ENCODE measurements at places on chromosomes 16 and 17.
A peak's percentile ranks its signal among the peaks of the same experiment; 100 is the strongest.

GRCh38 chr16:14071576-14072271 is 605 bp downstream of the MRTFB start:
- DNase-seq, result peak; percentile 35

GRCh38 chr17:81906476-81907218 is 4.6 kb downstream of the PCYT2 start:
- DNase-seq, result no peak

DNA sequence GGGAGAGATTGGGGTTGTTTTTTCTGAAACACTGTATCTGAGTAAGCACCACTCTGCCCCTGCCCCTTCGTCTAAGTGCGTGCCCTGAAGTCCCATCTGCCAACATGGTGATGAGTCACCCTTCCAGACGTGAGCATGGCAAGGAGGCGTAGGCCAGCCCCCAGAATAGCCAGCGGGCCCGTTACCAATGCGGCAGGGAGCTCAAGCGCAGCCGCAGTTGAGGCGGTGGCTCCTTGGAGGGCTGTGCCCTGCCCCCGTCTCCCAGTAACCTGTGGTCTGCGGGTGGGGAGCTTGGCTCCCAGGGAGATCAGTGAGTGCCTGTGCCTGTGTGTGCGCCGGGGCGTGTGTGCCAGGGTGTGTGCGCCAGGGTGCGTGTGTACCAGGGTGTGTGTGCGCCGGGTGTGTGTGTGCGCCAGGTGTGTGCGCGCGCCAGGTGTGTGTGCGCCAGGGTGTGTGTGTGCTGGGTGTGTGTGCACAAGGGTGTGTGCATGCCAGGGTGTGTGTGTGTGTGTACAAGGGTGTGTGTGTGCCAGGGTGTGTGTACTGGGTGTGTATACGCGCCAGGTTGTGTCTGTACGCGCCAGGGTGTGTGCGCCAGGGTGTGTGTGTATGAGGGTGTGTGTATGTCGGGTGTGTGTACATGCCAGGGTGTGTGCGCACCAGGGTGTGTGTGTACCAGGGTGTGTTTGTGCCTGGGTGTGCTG is 98.6 kb upstream of the CHMP6 start:
- peak; percentile 39 for DNase-seq

- no peak for DNase-seq
Observed at GRCh38 chr16:559411-560203, 587 bp upstream of the PRR35 start.

- DNase-seq, result no peak
Observed at GRCh38 chr16:77336637-77337036, 98.2 kb downstream of the ADAMTS18 start.

- no peak for DNase-seq
Observed at GRCh38 chr16:28606291-28607115, 3.3 kb downstream of the SULT1A1 start.

- no peak for DNase-seq
Observed at GRCh38 chr17:79047291-79047920, 23.4 kb downstream of the C1QTNF1 start.

DNA sequence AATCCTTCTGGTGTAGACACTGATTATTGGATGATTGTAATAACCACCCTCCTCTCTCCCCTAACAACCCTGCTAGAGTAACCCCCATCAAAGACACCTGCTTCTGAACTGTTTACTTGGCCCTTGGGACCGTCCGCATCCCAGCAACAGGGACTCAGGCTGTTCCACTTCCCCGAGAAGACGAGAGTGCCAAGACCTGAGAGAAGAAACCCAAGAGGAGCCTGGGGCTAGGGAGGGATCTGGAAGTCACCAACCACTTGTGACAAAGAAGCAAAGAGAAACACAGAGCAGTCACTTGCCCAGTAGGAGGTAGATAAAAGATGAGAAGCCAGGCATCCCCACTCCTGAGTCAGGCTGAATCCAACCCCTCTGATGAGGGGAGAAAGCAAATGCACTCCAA is 84.3 kb downstream of the CDH11 start:
- DNase-seq, result no peak

- DNase-seq, result peak; percentile 28
Observed at GRCh38 chr16:30530163-30531037, 4.0 kb upstream of the ZNF768 start.

DNA sequence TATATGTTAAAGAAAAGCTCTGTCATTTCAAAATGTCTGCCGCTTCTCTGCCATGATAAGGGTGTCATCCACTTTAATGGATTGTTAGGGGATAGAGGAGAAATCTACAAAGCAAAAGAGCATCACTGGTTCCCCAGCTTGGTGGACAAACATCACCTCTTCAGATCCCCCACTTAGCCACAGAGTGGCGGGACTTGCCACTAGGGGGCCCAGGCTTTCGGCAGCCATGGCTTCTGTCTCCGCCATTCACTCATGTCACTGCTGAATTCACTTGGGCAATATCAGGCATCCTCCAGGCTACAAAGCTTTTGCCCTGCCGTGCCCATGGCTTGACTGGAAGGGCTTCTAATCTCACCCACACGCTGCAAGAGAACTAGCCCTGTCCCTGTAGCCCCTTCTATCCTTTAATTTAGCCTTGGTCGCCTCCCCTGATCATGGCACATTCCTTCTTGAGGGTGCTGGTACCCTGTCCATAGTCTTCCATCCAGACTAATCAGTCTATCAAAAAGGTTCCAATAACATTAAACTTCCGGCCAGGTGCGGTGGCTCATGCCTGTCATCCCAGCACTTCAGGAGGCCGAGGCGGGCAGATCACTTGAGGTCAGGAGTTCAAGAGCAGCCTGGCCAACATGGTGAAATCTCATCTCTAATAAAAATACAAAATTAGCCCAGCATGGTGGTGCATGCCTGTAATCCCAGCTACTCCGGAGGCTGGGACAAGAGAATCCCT is 34.7 kb downstream of the SBK1 start:
- peak; percentile 72 for DNase-seq

DNA sequence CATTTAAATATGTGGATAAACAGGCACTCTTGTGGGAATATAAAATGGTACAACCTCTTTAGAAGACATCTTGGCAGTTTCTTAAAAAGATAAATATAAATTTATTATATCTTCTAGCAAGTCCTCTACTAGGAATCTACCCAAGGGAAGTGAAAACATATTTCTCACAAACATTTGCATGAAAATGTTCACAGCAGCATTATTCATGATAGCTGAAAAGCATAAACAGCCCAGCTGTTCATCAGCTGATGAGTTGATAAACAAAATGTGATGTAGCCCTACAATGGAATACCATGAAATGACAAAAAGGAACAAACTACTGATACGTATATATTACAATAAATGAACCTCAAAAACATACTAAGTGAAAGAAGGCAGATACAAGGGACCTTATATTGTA is 12.0 kb downstream of the DGKE start:
- no peak for DNase-seq

GRCh38 chr16:896261-897199 is 74.3 kb downstream of the LMF1 start:
- DNase-seq, result no peak

DNA sequence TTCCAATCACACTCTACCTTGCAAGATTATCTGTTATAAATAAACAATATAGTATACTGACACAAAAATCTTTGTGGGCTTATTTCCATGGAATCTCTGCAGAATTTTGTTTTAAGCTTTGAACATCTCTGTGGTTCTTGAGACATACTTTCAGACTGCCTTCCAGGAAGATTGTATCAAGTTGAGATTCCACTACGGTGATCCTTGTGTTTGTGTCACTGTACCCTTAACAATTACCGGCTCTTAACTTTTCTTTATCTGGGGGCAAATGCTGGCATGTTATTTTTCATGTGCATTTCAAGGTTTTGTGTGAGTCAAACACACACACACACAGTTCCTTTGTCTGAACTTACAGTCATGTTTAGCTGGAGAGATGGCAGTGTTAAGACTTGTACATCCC is 472.7 kb upstream of the HSBP1 start:
- no peak for DNase-seq

DNA sequence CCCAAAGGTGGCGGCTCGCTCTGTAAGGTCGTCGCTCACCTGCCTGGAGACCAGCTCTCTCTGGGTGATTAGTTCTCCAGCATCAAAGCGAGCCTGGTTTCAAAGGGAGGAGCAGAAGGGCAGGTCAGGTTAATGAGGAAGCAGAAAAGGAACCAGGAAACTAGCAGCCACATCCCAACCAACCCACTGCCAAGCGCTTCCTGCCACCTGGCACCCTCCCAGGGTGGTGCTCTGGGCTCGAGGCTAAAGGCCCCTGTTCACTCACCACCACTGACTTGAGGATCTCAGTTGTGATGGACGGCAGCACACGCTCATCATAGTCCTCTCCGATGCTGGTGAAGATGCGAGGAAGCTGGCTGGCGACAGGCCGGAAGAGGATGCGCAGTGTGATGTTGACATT is 5.6 kb downstream of the PHB1 start:
- DNase-seq, result no peak

DNA sequence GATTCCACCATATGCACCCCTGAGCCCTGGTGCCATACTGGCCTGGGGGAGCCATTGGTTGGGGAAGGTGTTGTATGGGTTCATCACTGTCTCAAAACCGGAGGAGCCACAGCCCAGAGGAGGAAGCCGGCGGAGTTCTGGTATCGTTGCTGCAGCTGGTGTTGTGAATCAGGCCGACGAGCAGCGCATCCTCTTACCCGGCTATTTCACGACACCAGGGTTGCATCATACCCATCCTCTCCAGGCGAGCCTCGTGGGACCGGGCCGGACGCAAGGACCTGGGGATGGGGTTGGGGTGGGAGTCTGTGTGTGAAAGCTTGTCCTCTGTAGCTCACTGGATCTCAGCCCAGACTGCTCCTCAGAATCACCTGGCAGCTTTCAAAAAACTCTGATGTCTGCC is 6.6 kb upstream of the SLC12A3 start:
- no peak for DNase-seq

DNA sequence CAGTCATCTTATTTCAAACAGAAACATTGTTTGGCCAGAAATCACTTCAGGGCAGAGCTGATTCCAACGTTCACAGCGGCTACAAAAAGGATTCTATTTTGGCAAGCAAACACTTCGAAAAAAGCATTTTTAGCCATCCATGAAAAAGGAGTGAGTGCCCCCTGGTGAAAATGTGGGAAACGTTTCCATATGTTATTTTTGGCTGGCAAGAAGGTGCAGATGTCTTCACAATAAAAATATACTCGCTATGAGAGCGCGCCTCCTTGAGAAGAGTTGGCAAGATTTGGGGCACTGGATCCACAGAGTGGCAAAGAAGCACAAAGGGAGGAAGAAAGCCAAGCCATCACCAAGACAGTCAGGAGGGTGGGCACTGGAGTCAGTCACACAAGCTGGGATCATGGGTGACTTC is 191.1 kb downstream of the CHD9NB start:
- no peak for DNase-seq

GRCh38 chr17:79412886-79413390 is 197.9 kb downstream of the RBFOX3 start:
- DNase-seq, result no peak

- no peak for DNase-seq
Observed at GRCh38 chr17:60748204-60748603, 70.6 kb downstream of the BCAS3 start.

DNA sequence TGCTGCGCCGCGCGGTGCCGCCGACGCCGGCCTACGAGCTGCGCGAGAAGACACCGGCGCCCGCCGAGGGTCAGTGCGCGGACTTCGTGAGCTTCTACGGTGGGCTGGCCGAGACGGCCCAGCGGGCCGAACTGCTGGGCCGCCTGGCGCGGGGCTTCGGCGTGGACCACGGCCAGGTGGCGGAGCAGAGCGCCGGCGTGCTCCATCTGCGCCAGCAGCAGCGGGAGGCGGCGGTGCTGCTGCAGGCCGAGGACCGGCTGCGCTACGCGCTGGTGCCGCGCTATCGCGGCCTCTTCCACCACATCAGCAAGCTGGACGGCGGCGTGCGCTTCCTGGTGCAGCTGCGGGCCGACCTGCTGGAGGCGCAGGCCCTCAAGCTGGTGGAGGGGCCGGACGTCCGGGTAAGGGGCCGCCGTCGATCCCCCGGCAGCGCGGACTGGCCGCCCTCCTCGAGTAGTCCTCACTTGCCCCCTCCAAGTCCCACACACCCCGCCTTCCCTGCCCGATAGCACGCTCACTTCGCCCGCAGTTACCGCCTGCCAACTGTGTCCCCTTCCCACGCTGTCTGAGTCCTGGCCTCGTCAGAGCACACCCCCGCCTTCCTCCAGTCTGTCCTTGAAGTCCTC is 470 bp downstream of the MLYCD start:
- peak; percentile 41 for DNase-seq

- DNase-seq, result no peak
Observed at GRCh38 chr16:56993204-56993603, 3.8 kb downstream of the NLRC5 start.

DNA sequence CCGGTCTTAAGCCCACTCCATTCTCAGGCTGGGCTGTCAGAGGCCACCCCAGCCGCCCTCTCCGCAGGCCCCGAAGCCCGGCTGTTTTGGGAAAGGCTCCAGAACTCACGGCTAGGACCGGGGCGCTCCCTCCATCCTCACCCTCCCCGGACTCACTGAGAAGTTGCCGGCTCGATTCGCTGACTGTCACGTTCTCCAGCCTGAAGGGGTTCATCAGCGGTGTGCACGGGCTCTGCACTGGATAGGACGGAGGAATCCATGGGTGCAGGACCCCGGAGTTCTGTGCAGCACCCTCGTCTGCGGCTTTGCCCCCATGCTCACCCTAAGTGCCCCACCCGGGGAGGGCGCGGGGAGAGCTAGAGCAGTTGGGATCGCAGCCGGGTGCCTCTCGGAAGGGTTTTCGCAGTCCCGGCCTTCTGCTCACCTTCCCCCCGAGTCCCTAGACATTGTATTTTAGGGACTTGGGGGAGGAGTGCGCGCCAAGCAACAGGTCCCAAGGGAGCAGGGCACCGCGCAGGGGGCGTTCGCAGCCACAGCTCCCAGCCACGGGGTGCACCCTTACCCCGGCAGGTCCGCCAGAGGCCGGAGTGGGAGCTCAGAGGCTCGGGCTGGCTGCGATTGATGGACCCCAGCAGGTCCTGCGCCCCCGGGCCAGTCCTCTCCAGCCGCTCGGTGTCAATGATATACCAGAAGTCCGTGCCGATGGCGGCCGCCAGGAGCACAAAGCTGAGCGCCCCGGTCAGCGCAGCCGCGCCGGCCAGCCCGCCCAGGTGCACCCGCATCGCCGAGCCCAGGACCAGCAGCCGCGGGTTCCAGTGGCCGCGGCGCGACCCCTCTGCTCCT is 1.0 kb downstream of the TMEM114 start:
- no peak for DNase-seq

- DNase-seq, result no peak
Observed at GRCh38 chr17:4307179-4307930, 43.6 kb upstream of the ANKFY1 start.

DNA sequence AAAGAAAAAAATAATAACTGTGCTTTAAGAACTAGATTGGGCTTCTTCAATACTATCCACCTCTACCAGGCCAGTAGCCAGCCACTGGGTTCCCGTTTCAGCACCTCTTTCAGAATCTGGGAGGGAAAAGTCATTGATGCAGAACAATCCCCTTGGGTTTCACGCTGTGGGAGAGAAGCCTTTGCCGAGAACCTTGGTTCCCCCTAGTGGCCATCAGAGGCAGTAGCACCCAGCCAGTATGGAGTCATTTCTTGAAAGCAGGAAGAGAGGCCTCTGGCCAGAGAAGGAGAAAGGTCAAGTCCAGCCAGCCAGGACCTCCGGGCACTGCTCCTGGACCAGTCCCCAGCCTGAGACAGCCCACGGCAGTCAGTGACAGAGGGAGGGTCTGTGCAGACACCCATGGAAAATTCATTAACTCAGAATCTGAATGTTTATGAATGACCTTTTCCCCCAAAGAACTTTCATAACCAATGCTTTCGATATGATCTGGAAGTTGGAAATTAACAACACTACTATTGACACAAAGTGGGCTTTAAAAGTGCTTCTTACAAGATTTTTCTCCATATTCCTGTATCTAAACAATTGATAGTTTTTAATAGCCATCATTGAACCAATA is 51.2 kb upstream of the CDH5 start:
- DNase-seq, result peak; percentile 68

- no peak for DNase-seq
Observed at GRCh38 chr17:58371300-58371950, 19.4 kb upstream of the SUPT4H1 start.

- no peak for DNase-seq
Observed at GRCh38 chr17:29840884-29841283, 89.1 kb downstream of the SSH2 start.

Data from activated naive CD4-positive, alpha-beta T cell treated with anti-CD3 and anti-CD28 coated beads for 36 hours (primary cell).